Vagina (tissue), 2 donors: ENCODE measurements at places on chromosomes 11 and 22.

DNA sequence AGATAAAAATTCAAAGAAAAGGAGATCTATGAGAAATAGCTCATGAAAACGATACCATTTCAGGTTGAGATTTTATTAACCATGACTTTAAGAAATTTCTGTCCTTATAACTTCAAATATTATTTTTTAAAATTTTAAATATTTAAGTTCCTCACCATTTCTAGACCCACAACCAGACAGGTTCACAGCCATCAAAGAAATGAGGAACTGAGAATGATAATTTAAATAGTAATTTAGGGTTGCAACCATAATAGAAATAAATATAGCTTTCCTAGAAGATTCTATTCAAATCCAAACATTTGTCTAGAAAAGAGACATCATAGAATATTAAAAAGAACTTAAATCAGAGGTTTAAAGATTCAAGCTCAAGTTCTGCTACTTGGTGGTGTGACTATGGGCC lies 5.9 kb upstream of the VWA5A start:
- no peak for DNase-seq

- DNase-seq: no peak
Observed at GRCh38 chr11:85801527-85801926, 9.4 kb downstream of the SYTL2 start.

DNA sequence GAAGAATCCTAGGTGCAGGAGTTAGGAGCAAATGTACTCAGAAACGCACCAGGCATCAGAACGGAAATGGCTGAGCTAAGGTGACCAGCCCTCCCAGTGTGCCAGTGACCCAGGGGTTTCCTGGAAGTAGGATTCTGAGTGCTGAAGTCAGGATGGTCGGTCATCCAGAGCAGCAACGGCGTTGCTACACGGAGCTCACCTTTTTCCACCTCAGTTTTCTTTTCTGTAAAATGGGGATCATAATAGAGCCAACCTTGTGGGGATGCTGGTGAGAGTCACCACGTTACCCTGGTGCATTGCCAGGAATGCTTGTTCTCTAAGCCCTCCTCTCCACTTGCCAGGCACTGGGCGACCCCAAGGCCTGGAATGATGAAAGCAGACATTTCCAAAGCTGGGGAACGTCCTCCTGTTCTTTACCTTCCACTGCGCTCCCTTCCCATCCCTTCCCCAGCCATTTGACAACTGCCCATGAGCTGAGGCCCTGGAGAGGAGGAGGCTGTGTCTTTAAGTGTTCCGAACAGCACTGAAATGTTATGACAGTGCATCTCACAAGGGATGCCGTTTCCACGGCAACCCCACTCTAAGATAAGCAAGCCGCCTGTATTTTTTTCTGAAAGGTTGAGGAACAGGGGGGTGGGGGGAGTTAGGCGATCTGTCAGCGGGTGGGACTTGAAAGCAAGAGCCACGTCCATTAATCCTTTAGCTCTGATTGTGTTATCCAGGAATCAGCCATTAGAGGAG lies 66.8 kb downstream of the TSPAN18 start:
- no peak for DNase-seq

GRCh38 chr22:24108073-24108472 lies 73.2 kb upstream of the SUSD2 start:
- DNase-seq: no peak

- no peak for DNase-seq
Observed at GRCh38 chr22:39688186-39688785, 117.7 kb downstream of the CACNA1I start.

GRCh38 chr22:48370508-48371325 lies 1457.0 kb downstream of the BRD1 start:
- DNase-seq: no peak

DNA sequence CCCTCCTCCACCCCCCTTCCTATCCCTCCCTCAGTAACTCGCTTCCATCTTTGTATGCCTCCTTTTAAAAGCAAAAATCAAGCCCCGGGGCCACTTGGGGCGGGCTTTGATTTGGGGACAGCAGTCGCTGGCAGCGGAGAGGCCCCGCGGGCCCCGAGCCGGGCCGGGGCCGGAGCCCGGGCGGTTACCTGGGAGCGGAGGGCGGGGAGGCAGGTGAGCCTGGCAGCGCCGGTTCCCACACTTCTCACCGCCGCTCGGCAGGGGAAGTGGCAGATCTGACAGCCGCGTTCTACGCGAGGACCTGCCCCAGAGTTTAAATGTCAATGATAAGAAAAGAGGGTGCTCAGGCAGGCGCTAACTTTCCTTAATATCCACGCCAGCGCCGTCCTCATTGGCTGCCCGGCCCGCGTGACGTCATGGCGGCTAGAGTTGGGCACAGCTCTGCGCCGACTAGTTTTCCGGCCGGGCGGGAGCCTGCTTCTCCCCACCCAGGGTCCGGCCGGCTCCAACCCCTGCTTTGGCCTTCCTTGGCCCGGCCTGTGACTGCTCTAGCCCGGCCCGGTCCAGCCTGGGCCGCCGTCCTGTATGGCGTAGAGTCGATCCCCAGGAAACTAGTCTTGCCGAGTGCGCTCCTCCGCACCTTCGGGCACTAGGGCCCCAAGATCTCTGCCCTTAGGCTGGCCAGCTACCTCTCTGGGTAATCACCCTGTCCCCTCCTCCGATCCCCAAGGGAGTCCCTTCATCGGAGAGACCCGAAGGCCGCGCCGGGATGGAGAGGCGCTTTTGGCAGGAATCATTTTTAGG lies 6.7 kb upstream of the PAX6 start:
- DNase-seq: no peak

GRCh38 chr11:36596880-36597279 lies 1.2 kb downstream of the RAG2 start:
- no peak for DNase-seq

- no peak for DNase-seq
Observed at GRCh38 chr11:69702239-69702691, 1.6 kb downstream of the FGF19 start.

GRCh38 chr11:14669499-14669898 lies 25.9 kb downstream of the PDE3B start:
- DNase-seq: no peak

DNA sequence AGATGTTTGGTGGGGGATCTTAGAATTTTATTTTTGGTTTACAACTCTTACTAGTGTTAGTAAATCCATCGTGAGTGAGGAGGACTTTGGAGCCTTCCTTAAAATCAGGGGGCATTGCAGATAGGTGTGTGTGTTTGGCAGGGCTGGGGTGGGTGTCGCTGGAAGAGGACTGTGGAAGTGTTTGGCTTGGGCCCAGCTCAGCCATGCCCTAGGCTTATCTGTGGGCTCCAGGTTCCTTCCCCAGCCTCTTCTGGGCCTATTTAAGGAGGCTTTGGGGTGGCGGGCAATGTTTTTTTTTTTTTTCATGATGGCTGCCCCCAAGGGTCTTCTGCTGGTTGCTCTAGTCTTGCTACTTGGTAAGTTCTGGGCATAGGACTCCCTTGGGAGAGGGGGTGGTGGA lies 22.1 kb downstream of the MTFP1 start:
- DNase-seq: no peak

- DNase-seq: no peak
Observed at GRCh38 chr22:26648528-26649388, 8.6 kb upstream of the MIAT start.

DNA sequence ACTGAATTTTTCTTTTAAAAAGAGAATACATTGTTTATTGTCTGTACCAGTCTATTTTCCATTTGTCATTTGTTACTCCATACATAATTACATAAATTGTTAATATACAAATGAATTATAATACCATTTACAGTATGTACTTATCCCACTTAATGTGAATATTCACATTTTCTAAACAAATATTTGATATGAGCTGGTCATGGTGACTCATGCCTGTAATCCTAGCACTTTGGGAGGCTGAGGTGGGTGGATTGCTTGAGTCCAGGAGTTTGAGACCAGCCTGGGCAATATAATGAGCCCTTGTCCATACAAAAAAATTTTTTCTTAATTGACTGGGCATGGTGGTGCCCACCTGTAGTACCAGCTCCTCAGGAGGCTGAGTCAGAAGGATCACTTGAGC lies 6.8 kb downstream of the SC5D start:
- DNase-seq: no peak

- no peak for DNase-seq
Observed at GRCh38 chr11:117970400-117971024, 15.7 kb upstream of the IL10RA start.

DNA sequence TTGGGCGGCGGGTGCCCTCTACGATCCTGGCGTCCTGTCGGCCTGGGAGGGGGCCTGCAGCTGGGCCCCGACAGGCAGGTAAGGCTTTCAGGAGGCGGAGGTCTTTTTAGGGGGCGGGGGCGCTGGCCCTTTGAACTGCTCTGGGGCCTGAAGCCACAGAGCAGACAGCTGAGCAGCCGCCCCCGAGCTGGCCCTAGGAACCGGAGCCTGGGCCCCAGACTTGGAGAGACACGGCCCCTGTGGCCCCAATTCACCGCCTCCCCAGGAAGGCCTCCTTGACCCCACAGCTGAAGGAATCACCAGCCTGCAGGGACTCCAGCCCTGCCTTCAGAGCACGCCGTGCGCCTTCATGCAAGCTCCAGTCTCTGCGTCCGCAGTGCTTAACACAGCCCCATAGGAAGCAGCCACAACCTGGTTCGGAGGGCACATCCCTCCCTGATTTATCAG lies 618 bp upstream of the CERK start:
- DNase-seq: no peak

DNA sequence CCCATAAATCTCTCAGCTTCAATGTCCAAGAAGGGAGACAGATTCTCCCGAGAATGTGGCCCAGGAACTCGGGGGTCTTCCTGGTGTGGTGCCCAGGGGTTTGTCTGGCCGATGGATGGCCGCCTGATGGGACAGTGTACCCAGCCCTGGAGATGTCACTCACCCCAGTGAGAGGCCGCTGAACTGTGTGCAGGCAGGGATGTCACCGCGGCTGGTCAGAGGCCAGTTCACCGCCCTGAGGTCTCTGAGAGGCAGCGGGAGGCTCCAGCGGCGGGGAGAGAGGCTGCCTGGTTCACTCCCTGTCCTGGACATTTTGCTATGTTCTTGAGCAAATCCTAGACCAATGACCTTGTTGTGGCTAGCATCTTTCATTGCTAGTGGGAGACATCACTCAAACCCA lies 1349.5 kb downstream of the BRD1 start:
- no peak for DNase-seq

DNA sequence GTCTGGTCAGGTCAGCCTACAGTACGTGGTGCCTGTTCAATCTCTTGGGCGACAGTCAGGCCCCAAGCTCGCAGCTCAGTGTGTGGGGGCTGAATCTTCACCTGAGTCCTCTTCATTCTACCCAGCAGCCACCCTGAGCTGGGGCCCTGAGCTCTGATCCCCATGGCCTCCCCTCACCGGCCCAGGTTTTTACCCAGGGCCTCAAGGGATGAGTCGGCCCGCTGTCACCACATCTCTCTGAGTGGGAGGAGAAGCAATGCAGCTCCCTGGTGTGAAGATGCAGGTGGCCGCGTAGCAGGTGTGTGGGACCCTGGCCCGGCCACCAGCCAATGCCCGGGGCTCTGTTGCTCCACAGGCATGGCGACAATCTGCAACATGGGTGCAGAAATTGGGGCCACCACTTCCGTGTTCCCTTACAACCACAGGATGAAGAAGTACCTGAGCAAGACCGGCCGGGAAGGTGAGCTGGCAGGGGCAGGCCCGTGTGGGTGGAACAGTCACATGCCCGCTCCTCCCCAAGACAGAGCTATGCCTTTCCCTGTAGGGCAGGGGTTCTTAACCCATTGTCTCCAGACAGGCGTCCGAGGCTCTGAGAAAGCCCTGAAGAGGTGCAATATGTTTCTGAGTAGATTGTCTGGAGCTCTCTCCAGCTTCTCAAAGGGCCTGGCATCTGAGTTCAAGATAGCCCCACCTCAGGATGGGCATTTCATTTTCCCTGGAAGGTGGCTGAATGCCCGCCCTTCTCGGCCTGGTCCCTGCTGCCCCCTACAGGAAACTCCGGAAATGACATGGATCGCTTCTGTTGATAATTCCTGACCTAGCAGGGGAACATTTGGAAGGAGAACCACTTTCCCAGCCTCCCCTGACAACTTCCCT lies 26.9 kb downstream of the POLR3H start:
- no peak for DNase-seq

GRCh38 chr11:125175896-125176575 lies 11.5 kb downstream of the PKNOX2 start:
- DNase-seq: no peak

DNA sequence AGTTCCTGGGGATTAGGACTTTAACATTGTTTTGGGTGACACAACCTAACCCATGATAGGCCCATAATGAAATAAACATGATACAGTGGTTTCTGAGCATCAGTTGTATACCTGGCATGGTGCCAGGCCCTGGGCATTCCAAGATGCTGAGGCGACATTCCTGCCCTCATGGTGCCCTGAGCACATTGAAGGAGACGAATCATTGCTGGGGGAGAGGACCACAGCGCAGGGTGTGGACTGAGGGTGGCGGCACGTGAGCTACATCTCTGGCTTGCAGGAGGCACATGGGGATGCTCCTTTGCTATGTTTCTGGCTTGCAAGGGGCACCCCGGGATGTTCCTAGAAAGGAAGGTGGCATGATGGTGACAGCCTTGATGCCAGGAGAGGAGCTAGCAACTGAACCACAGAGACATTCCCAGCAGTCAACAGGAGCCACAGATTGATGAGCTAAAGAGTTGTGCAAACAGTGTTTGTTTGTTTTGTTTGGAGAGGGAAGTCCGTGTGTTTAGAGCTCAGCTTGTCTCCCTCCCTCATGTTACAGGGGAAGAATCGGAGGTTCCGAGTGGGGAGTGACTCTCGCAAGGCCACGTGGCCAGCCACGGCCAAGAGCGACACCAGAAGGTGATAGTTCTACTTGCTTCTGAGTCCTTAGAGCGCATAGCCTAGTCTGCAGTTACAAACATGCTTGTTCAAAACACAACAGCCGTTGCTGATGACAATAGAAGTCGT lies 106.4 kb downstream of the MIAT start:
- DNase-seq: no peak

DNA sequence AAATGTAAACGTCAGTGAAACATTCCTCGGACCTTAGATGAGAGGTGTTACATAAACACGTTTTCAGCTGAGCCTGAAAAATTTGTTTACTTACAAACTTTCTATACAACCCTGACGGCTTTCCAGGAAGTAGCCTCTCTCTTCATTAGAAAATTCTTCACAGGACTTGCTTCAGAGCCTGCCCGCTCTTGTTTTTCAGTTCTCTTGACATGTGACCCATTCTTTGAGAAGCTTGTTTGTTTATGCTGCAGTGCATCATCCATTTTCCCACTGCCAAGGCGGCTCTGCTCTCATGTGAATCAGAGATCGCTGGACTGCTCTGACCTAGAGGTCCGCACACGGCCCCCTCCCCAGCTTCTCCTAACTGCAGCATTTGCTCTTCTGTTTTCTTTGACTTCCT lies 47.9 kb upstream of the ARHGAP42 start:
- no peak for DNase-seq

- DNase-seq: no peak
Observed at GRCh38 chr11:69981119-69981784, 96.9 kb upstream of the ANO1 start.
